ENCODE measurements at places on chromosomes 5 and 9.

DNA sequence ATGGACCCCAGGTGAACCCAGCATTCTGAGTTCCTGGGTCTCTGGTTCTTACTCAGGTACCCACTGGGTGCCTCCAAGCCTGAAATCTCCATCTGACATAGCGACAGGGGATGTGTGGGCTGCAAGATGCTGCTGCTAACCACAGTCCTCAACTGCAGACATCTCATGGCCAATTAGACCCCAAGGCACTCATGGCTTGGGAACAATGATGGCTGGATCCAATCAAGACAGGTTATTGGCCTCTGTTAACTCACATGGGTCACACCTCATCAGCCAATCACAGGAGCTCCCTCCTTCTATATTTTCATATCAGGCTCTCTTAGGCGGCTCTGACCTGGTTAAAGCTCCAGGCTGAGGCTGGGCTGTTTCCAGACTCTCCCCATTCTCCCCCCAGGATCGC is 57.0 kb downstream of the CXXC5 start:
- DNase-seq, result no peak

DNA sequence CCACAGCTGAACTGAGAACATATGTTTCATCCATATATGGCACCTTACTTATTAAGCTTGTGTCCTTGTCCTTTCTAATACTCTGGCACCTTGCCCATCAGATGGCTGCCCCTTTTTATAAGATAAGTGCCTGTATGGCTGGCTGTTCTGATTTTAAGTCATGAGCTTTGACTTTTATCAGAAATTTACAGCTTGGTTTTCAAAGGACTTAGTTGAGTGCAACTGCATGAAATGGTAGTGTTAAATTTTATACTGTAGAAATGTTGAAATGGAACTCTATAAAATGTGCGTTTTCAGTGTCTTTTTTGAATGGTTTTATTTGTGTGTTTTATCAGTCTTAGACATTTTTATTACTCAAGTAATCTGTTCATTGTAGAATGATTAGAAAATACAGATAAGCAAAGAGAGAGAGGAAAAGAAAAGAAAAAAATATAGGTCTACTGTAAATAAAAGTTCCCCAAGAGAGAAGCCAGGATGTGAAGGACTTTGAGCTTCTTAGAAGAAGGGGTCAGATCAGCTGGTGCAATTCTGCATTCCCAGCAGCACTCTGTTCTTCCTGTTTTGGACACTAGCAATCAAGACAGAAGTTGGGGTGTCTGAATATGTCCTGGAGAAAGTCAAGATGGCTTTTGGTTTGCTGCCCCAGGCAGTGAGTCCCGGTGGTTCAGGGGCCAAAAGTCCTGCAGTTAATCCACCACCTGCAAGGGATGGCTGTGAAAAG is 38.9 kb downstream of the ARHGAP26 start:
- no peak for DNase-seq

- peak; percentile 23 for DNase-seq
These were observed 50.8 kb upstream of the GLRX start for GRCh38 chr5:95873351-95873750.

- DNase-seq, result no peak
These were observed 24.6 kb downstream of the SPARC start for GRCh38 chr5:151661968-151662732.

DNA sequence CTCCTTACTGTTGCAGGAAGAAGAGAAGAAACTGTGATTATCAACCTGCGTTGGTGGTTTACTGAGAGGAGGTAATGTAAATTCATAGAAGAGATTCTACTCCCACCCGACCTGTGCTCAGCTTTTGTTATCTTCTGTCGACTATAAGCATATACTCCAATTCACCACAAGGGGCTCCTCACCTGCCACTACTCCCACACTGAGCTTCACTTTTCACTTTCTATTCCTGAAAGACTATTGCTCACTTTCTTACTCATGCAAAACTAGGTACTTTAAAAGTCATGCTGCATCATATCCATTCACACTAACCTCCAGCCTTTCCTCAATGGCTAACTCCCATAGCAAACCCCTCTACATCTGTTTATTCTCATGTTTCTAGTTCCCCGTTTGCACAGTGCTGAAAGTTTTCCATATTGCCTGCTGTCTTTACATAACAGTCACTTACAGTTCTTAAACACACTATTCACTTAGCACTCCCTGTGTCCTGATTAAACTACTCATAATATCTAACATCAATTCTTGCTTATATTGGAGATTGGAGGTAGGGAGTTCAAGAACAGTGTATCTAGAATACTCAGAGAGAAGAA is 1062.6 kb downstream of the NR2F1-AS1 start:
- no peak for DNase-seq

DNA sequence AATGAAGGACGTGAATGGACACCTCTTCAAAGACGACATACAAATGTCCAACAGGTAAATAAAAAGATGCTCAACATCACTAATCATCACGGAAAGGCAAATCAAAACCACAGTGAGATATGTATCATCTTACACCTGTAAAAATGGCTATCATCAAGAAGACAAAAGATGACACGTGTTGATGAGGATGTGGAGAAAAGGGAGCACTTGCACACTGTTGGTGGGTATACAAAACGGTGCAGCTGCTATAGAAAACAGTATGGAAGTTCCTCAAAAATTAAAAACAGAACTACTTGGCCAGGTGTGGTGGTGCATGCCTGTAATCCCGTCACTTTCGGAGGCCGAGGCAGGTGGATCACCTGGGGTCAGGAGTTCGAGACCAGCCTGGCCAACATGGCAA is 47.9 kb downstream of the STK10 start:
- DNase-seq, result no peak

DNA sequence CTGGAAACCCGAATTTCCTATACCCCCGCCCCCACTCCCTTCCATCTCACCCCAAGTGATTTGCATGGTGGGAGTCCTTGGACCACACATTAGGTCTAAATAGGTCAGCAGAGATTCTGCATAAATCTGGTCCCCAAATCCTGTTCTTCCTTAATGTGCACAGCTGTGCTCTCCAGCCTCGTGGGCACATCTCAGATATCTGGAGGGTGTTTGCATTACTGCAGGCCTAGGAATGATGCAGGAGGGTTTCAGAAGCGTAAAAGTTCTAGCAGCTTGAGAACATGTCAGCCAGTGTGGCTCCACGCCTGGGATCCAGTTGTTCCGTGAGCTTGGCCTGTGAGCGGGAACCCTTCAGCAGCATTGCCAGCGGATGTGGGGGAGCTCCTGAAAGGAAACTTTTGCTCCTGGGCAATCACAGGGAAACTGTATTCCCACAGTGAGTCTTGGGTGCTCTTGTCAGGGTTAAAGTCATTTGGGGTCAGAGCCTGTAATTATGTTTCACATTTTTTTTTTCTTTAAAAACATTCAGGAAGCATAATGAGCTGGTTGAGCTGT is 12.9 kb downstream of the ARHGAP26 start:
- no peak for DNase-seq

- no peak for DNase-seq
These were observed 168.8 kb downstream of the ARHGAP26 start for GRCh38 chr5:142939006-142939405.

- DNase-seq, result no peak
These were observed 249.2 kb upstream of the CCNH start for GRCh38 chr5:87661784-87662566.
